ENCODE measurements at places on chromosomes 11 and 22. TPM values are rescaled to one million over a fixed set of nuclear protein-coding genes. Genes with fewer than 3 reads are reported as not detected.

TSSK2 gene
- not detected for total RNA-seq

APOL5 gene
- total RNA-seq, result not detected

CD3E gene
- total RNA-seq, result 1.0 TPM

TBX10 gene
- total RNA-seq, result not detected

BBOX1 gene
- not detected for total RNA-seq

NELL1 gene
- not detected for total RNA-seq

C11orf87 gene
- total RNA-seq, result not detected

NF2 gene
- 26.6 TPM for total RNA-seq

P2RY2 gene
- 0.73 TPM for total RNA-seq

TMEM191C gene
- 4.5 TPM for total RNA-seq

F2 gene
- not detected for total RNA-seq

OR5P2 gene
- total RNA-seq, result not detected

DNA sequence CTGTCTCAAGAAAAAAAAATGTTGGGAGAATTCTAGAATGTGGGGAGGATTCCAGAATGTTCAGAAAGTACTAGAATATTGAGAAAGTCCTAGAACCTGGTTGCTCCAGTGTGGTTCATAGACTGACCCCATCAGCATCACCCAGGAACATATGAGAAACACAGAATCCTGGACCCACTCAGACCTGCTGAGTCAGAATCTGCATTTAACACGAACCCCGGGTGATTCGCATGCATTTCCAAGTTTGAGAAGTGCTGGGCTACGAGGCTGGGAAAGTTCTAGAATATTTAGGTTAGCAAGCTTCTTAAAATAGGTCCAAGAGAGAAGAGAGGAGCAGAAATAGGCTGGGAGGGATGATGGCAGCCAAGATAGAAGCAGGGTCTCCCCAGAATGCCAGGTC, 6.4 kb downstream of the C1QTNF6 start:
- no peak for DNase-seq

GRCh38 chr11:75262961-75263852, 22.6 kb downstream of the TPBGL start:
- no peak for DNase-seq

DNA sequence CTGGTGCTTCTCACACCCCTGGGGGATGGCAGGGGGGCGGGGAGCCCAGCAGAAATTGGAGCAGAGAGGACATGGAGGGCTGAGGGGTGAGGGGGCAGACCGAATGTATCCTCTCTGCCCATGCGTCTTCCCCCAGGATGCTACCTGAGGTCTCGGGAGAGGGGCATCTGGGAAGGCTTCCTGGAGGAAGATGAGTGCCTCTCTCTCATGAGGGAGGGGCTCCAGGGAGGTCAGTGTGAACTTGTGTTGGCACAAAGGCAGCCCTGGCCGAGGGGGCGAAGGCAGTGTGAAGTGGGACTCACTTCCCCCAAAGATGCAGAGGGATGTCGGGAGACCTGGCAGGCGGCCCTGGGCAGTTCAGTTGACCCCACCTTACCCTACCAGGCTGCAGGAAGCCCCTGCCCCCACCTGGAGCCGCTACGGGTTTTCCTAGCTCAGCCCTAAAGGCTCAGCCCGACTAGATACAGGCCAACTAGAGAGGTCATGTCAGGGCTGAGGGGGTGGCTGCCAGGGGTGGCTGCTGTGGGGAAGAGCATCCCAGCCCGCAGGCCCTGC, 10.4 kb downstream of the ASCL2 start:
- no peak for DNase-seq

GRCh38 chr22:37178350-37179125, 9.5 kb downstream of the C1QTNF6 start:
- no peak for DNase-seq

GRCh38 chr11:46520971-46521745, 72.7 kb downstream of the AMBRA1 start:
- DNase-seq, result no peak

DNA sequence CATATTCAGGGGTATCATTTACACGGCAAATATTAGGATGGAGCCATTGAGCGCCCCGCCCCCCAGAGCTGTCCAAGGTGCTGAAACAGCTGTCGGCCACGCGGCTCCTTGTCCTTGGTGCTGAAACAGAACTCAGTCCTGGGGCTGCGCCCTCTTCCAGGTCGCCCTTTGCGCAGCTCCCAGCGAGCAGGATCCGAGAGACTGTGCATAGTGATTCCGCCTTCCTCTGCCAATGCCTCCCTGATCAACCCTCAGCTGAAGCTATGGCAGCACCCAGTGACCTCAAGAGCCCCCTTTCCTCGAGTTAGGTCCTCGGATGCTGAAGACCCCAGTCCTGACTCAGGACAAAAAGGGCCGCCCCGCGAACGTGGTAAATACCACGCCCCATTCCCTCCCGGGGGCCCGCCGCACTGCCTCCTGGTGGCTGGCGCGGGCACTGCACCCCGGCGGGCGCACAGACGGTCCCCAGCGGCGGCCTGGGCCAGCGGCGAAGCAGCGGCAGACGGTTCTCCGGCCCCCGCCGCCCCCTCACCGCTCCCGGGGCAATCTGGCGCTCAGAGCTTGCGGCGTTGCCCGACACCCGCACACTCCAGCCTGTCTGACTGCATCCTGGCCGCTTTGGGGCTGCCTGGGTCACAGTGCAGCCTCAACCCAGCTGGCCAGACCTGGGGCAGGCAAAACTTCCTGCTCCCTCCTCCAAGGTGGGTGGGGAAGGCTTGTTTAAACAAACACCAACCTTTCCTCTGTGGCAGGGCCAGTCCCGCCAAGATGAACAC, 13.4 kb downstream of the SYT7 start:
- peak; percentile 78 for DNase-seq

DNA sequence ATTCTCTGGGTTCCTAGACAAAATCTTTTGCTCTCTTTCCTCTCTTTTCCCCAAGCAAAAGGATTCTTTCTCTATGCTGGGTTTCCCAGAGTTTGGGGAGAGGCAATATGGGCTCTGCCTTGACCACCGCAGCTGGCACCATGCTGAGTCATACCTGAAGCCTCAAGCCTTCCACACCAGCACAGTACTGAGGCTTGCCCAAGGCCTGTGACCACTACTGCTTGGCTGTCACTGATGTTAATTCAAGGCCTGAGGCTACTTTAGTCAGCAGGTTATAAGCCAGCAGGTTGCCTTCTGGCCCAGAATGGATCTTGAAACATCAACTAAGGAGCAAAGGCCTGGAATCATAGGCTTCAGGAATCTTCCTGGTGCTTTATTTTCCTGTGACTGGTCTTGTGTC, 185.3 kb downstream of the DYNC2H1 start:
- no peak for DNase-seq

DNA sequence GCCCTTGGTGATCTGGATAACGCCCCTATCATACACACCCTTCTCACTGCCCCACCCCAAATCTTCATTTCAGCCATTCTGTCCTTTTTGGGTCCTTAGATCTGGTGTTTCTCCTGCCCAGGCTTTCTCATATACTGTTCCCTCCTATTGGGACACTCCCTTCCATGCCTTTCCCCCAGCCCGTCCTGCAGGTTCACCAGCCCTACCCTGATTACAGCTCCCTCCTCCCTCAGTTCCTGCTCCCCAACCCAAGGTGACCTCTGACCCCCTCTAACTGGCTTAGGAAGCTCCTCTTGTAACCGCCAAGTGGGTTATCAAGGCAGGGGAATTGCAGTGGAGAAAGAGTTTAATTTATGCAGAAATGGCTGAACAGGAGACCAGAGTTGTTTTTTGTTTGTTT, 13.0 kb downstream of the MTFP1 start:
- DNase-seq, result no peak

DNA sequence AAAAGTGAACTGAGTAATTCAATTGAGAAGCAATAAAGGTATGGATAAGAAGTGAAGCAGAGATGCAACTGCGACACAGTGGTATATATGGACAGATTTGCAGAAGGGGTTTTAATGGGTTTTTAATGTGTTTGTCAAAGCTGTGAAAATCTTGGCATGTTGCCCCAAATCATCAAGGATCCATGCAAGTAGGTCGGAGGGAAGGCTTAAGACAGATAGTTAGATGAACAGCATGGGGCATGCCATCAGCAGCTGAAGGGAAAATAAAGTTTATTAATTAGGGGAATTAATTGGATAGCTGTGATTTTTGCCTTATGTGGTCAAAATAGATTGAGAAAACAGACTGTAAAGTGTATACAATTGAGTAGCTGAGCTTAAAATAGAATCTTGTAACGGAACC, 840.1 kb downstream of the JRKL start:
- DNase-seq, result no peak

- DNase-seq, result no peak
Measured at GRCh38 chr22:44938886-44939285, 70.9 kb downstream of the PHF21B start.

GRCh38 chr11:75244052-75244814, 3.7 kb downstream of the TPBGL start:
- DNase-seq, result no peak

- DNase-seq, result no peak
Measured at GRCh38 chr11:58659404-58659803, 36.9 kb downstream of the CNTF start.

- DNase-seq, result no peak
Measured at GRCh38 chr22:37726241-37726887, 29.5 kb downstream of the TRIOBP start.

DNA sequence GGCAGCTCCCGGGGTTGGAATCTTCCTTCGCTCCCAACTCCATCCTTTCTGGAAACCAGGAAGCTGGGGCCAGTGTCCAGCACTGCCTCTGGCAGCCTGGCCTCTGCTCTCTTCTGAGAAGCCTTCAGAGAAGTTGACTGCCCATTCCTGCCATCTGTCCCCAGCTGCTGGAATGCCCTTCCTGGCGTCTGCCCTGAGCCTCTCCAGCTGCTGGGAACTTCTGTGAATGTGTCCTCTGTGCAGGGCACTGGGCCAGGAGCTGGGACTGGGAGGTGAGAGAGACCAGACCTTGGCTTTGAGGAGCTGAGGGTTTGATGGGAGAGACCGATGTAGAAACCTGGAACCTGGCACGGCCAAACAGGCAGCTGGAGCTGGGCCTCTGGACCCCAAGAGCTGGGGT, 5.9 kb upstream of the SOX10 start:
- no peak for DNase-seq

- DNase-seq, result no peak
Measured at GRCh38 chr11:114087025-114087424, 27.5 kb downstream of the ZBTB16 start.

GRCh38 chr11:15835788-15836411, 520.4 kb downstream of the SOX6 start:
- DNase-seq, result no peak

- DNase-seq, result no peak
Measured at GRCh38 chr22:26783885-26784284, 126.5 kb downstream of the MIAT start.

DNA sequence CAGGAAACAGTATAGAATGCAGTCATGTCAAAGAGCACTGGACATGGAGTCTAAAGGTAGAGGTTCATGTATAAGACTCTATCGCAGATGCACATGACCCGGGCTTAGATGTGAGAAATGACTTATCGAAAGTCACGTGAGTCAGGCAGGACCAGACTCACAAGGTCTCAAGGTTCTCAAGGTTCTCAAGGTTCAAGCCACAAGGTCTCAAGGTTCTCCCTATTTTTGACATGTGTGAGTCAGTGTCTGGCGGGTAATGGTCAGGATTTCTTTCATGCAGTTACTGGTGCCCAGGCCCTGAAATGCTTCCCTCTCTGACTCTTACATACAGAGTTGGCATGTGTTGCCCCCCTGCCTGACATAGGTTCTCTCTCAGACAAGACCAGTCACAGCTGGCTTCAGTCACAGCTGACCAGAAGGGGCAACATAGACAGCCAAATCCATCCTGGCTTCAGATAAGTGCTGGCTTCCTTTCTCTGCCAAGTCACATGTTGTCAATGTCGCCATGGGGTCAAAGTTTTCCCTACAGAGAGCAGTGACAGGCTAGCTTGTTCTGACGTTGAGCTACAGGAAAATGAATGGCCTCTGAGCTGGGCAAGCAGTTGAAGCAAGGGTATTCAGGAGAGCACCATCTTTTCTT, 10.1 kb downstream of the CSRP3 start:
- DNase-seq, result no peak

- no peak for DNase-seq
Measured at GRCh38 chr11:122175306-122175705, 59.3 kb upstream of the BLID start.

DNA sequence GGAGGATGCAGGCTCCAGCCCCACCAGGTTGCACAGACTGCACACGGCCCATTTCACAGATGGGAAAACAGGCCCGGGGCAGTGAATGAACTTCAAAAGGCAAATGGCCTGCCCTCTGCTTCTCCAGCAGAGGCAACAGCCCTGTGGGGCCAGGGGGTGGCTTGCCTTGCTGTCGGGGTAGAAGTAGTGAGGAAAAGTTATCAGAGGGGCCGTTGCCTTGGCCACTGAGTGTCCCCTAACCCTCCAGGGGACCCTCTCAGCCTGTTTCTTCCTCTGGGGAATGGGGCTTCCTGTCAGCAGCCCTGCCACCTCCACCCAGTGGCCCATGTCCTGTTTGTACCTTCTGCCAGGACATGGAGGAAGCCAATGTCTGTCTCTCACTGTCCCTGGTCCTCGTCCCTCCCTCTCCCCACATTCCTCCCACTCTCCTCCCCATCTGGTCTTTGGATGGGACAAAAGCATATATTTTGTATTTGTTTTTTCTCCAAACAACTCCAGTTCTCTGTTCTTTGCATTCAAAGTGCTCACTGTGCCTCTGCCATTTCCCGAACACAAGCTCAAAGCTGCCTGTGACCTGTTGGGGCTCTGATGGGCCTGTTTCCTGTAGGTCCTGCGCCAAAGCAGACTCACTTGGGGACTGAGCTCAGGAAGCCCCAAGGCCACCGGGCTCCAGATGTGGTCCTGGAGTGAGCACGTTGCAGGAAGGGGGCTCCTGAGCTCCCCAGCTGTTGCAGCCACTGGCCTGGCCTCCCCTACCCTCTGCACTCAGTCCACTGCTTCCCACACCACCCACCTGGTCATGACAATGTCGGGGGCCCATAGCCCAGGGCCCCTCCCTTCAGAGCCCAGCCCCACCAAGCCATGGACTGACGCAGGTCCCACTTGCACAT, 9.5 kb downstream of the MAP4K2 start:
- no peak for DNase-seq

- no peak for DNase-seq
Measured at GRCh38 chr11:111001081-111001430, 244.5 kb upstream of the POU2AF2 start.

DNA sequence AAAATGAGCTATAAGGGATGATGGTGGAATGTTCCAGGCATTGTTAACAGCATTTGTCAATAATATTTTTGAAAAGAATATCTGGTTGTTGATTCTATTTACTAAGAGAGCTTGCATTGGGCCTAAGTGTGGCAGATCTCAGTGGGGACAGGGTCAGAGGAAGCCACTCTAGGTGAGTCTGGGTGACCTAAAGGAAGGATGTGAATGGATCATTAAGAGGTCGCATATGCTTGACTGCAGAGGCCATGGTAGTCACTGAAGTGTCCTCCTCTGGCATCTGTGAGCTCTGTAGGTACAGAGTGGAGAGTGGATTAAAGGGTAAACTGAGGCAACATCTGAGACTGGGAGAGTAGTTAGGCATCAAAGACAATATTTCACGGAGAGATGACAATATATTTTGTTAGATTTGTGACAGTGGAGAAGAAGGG, 37.9 kb upstream of the TOP3B start:
- no peak for DNase-seq

Measured in B cell (primary cell).